ENCODE measurements at places on chromosomes 11 and 22.

DNA sequence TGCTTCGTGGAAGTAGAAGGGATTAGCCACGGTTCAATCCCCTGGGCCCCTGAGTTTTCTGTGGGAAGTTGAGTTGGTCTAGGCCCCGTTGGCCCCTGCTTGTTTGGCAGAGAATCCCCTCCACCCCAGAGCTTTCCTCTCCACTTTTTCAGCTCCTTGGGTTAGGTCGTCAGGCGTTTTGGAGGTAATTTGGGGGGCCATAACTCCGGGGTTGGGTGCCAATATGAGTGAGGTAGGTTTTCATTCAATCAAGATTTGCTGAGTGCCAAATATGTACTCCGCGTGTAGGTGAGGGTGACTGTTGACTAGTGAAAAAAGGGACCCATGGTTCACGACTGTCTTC, 590 bp downstream of the ATG13 start:
- DNase-seq, result no peak

DNA sequence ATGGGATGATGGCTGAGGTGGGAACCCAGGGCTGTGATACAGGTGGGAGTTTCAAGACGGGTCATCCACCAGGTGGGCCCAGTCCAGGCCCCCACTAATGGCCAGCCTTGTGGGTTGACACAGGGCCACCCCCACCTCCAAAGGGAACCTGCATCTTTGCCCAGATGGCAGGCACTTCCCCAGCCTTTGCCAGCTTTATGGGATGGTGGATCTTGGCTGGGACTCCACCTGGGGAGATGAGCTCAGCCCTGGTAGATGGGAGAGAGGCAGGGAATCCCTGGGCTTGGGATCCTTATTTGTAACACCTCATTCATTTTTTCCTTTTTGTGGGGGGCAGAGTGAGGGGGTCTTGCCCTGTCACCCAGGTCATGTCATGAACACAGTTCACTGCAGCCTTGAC, 33.4 kb downstream of the CD82 start:
- DNase-seq, result no peak

GRCh38 chr11:20207781-20208621, 47.7 kb upstream of the DBX1 start:
- DNase-seq, result no peak

DNA sequence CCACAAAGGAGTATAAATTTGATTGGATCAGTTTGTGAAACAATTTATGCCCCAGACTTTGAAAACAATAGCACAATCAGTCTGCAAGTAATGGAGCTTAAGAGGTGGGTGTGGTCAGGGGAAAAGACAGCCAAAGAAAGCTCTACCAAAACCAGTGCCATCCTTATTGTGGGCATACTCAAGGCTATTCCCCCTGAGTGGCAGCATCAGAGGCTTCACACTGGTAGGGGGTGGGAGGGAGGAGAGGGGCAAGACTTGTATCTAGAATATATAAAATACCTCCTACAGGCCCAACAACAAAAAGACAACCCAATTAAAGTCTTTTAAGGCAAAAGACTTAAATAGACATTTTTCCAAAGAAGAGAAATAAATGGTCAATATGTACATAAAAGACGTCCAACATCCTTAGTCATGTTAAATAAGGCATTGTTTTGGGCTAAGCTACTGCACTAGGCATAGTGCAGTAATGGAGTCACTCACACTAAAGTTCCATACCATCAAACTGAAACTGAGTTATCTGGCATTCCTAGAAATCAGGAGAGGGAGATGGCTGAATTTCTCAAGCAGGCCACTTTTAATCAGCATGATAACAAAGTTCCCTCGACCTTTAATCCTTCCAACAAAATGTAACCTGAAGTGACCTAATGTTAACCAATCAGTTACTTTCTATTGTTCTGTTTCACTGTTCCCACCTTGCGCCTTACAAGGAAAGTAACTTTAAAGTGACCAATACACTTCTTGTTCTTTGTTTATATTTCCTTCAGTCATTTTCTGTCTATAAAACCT, 24.8 kb downstream of the NARS2 start:
- no peak for DNase-seq

DNA sequence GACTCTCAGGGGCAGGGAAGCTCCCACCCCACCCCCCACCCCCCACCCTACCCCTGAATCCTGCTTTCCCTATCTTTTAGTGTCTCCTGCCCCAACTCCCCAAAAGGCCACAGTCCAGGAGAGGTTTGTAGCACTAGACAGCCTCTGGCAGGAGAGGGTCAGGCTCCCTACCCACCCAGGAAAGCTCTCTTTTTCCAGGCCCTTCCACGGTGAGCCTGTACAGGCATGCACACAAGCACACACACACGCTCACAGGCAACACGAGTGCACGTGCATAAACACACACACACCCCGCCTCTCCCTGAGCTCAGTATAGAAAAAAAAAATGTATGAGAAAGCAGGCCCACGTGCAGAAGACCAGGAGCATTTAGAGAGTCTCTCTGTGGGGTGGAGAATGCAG, 414.0 kb downstream of the MN1 start:
- DNase-seq, result no peak

DNA sequence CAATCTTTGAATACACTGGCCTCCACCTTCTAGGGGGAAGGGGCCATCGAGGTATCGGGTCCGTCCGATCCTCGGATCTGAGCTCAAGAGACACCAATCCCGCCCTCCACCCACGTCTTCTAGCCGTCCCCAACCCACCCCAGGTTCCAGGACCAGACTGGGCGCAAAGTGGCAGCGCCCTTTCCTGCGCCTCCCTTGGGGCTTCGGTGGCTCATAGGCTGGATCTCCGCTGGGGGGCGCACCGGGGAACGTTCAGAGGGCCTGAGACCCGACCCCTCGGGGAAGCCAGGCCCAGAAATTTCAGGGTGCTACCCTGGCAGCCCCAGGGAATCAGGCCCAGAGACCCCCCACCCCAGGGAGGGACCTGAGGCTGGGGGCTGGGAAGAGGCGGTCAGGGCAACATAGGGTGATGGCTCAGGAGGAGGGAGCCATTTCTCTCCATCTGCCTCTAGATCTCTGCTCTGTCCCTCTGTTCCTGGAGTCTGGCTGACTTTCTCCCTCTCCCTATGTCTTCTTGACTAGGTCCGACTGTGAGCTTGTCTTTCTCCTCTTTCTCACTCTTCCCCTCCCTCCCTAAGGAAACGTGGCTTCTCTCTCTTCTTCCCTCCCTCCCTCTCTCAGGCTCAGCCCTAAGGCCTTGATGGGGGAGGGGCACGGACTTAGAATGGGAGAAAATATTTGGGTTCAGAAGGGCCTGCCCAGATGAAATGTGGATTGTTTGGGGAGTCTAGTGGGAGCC, 1.1 kb downstream of the CREB3L1 start:
- no peak for DNase-seq

GRCh38 chr11:60777572-60777971, 7.6 kb upstream of the MS4A10 start:
- DNase-seq, result no peak

DNA sequence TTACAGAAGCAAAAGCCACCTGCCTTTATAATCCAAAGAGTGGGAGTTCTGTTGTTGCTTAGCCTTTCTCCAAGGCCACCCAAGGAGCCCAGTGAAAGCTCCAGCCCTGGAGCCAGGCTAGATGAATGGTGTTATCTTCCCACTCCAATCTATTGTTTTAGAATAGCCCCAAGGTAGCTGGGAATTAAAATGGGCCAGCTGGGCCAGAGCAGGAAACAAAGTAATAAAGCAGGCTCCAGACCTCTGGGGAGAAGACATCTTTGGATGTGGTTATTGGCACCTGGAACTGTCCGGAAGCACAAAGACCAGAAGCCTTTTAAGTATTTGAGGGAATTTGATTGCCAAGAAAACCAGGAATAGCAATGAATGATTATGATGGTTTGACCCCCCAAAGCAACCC, 8.8 kb downstream of the C11orf96 start:
- no peak for DNase-seq

- no peak for DNase-seq
Observed at GRCh38 chr11:17552392-17553248, 5.6 kb downstream of the OTOG start.

DNA sequence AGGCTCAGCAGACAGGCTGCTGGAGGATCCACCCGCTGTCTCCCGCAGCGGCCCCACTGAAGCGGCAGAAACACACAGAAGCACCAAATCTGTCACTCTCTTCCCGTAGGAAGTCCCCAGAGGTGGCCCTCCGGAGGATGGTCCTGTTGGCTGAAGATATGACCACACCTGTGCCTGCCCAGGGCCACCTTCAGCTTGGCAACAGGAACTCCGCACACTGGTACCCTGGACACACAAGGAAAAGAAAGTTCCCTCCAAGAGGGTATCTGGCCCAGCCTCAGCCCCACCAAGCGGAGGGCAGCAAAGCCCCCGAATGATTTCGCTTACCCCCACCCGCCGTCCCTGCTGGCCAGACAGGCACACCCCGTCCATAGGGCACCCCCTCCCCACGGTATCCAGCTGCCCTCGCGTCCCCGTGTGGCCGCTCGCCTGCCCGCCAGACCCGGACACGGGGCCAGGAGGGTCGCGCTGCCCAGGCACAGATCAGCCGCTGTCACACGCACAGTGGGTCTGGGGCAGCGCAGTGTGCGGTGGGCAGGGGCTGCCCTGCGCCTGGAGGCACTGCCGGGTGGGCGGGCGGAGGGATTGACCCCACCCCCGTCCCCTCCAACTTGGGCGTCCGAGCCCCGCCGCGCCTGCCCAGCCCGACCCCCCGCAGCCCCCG, 7.0 kb downstream of the RASSF7 start:
- DNase-seq, result no peak

GRCh38 chr11:119169282-119169719, 776 bp downstream of the NLRX1 start:
- no peak for DNase-seq

DNA sequence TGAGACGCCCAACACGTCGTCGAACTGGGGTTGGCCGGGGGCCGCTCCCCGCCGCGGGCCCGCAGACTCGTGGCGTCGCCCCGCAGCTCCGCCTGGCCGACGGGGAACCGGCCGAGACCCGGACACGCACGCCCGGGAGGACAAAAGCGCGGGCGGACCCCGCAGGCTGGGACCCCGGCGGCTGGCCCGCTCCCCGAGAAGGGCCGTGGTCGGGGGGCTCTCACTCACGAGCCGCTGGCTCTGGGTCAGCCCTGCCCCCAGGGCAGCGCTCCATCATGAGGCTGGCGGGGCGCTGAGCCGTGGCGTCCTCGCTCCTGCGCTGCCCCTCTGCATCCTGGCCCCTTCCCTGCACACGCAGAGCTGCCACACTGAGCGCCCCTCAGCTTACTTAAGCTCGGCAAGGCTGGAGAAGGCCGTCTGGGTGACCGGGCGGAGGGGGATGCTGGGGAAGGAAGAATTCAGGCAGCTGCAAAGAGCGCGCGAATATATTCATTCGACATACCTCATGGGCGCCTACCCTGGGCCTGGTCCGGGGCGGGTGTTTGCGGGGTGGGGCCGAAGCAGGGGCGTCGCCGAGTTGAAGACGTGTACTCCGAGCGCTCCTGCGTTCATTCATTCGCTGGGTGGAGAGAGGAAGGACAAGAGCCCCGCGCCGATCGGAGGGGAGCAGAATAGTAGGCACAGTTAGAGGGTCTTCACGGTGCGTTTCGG, 579 bp upstream of the CYB5R2 start:
- no peak for DNase-seq

DNA sequence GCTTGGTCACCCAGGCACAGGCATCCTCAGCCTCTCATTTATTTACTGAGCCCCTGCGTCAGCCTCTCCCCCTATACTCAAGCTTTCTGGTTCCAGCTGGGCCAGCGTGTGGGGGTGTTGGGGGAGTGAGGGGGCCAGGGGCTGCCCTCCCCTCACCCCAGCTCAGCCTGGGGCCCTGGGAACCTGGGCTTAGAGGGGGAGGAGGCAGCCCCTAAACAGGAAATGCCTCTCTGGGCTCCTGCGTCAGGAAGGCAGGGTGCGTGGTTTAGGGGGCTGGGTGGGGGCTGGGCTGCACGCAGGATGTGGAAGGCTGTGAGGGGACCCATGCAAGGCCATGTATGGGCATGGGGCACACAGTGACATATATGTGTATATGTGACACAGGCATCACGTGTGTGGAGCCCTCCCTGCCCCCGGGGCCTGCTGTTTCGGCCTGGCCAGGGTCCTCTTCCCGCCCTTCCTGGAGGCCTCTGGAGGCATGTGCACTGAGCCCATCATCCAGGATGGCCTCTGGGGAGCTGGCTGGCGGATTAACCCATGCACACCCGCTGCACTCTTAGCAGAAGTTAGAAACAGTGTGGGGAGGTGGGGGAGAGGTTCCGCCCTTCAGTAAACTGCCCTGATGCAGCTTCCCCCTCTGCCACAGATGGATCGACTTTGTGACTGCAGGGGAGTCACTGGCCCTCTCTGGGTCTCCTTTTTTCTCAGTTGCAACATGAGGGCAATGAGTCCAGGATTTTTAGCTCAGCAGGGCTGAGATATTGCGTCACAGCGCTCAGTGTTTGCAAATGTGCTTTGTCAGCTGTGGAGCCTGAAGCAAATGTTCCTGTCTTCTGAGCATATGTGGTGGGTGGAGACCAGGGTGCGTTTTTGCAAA, 1.1 kb upstream of the CD248 start:
- peak; percentile 30 for DNase-seq

GRCh38 chr11:14384338-14384737, 25.4 kb upstream of the RRAS2 start:
- no peak for DNase-seq

GRCh38 chr22:31488988-31489617, 539 bp downstream of the EIF4ENIF1 start:
- no peak for DNase-seq

DNA sequence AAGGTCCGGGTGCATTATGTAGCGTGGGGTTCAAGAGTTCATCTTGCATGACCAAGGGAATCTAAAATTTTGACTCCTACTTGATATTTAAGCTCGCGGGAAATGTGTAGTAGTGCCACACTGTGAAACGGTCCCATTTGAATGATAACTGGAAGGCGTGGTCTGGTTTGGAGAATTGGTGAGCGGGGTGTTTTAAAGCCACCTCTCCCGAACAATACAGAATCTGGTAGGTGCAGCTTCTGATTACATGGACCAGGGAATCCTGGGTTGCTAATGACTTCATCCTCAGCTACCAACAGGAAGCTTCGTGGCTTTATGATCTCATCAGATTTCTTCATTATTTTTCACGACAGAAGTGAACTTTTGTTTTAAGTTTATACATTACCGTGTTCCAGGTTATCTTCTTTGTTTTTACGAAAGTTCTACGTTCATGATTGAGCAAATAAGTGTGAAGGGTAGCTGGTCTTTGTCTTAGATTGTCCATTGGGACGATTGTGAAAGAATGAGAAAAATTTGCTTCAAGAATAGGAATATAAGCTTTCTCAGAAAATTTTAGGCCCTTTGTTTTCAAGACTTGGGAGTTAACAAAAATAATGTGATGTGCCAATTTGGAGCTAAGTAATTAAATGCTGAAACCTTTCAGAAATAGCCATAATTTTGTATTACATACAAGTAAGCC, 1.7 kb downstream of the QSER1 start:
- peak; percentile 36 for DNase-seq

GRCh38 chr22:27215871-27216270, 558.5 kb downstream of the MIAT start:
- no peak for DNase-seq

All from occipital lobe (tissue), 3 donors.